GM18507 (cell line): ENCODE measurements at places on chromosomes 5 and 9.
A peak's percentile ranks its signal among the peaks of the same experiment; 100 is the strongest.

DNA sequence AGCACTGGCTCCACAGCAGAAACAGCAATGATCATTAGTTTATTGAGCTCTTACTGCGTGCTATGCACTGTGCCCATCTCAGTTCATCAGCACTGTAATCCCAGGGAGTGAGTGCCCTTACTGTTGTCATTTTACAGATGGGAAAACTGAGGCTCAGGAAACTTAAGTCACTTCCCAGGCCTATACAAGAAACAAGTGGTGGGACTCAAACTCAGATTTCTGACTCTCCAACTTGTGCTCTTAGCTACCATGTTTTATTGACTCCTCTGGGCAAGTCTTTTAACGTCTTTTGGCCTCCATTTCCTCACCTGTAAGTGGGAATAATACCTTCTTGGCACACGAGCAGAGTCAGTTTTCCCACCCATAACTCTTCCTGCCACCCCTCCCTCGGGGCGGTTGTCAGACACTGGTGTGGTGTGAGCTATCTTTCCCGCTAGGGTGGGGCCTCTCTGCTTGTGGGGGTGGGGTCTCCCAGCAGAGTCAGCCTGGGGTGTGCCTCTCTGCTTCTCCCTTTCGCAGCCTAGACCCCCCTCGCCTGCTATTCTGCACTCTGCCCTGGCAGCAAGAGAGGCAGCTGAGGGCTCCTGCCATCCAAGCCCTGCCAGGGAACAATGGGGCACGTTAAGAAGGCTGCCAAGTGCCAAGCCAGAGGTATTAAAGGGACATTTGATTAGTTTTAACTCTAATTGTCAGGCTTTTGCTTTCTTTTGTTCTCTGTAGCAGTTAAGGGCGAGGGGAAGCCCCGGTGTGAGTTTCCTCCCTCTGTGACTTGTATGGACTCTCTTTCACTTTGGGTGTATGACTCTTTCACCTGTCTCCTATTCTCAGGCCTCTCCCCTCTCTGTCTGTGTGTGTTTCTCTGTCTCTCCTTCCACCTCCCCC, 12.1 kb downstream of the GALNT10 start:
- DNase-seq = peak; percentile 32

DNA sequence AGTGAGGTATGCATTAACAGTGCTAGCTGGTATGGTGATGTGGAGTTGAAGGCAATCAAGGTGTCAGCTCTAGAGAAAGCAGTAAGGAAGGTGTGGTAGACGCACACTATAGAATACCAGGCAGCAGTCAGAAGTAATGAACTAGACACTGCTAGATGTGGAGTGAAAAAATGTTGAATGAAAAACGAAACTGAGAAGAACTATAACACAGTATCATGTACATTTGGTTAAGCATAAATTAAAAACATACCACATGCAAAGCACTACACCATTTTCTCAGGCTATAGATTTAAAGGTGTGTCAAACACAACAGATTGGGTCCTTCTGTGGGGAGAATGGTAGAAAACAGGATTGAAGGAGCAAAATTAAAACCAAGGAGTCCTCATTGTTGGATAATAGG, 15.4 kb downstream of the ZNF622 start:
- DNase-seq = no peak

DNA sequence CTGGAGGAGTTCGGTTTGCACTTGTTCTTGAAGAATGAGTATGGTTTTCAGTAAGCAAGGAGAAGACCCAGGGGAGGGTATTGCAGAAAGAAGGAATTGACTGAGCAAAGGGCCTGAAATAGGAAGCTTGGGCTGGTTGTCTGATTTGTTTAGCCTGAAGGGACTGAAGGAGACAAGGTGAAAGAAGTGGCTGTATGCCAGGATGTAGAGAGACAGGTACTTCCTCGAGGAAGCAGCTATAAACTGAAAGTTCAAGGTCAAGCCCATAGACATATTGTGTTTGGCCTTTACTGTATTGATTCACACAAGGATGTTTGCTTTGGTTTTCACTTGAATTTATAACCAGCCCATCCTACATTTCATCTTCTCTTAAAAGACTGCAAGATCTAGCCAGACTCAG, 183.1 kb downstream of the PALM2AKAP2 start:
- no peak for DNase-seq

GRCh38 chr5:83810511-83810910, 89.9 kb upstream of the HAPLN1 start:
- no peak for DNase-seq

DNA sequence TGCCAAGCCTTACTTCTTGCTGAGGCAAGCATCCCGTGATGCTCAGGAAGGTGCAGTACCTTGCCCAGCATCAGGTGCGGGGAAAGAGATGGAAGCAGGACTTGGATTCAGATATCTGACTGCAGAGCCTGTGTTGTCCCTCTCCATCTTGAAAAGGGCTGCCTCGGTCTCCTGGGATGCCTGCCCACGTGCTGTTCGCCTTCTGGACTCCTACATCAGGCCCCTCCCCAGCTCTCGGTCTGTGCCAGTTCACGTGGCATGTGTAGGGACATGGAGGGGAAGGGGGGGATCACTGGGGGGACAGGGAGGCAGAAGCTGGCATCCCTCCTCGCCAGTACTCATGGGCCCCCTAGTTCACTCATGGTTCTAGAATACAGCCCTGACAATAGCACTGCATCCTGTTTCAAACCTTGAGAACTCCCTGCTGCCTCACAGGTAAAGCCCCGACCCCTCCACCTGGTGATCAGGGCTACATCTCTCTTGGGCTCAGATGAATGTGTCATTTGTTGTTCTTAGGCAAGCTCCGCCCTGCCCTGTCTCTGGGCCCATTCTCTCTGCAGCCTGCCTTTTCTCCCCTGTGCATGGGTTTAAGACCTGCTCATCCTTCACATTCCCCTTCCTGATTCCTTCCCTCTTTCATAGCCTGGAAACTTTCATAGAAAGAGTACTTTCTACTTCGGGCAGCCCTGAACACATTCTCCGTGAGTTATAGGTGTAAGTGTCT, 38.9 kb upstream of the SLC25A51 start:
- no peak for DNase-seq

- DNase-seq = no peak
Observed at GRCh38 chr5:180119031-180119902, 47.7 kb upstream of the RNF130 start.

- no peak for DNase-seq
Observed at GRCh38 chr9:99300603-99301002, 78.5 kb downstream of the SEC61B start.

GRCh38 chr9:84002344-84002743, 21.7 kb downstream of the RMI1 start:
- no peak for DNase-seq

DNA sequence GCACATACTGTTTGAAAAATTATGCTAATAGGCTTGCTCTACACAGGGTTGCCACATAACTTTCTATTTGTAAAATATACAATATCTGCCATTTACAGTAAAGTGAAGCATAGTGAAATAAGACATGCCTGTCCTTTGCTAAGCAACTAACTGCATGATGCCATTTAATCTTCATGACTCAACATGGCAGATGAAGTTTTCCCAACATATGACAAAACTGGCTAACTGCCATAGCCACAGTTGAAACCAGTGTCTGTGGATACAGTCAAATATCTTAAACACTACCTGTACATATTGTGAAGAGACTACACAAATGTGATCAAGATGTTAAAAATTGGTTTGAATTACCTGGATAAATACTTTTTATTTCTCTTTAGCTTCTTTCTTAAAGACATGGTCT, 3.1 kb upstream of the DMAC1 start:
- DNase-seq = no peak

GRCh38 chr5:172342918-172343317, 59.4 kb upstream of the UBTD2 start:
- DNase-seq = no peak

GRCh38 chr9:135103931-135104639, 16.6 kb downstream of the OLFM1 start:
- DNase-seq = no peak

GRCh38 chr9:137455359-137455991, 3.7 kb downstream of the NSMF start:
- no peak for DNase-seq

DNA sequence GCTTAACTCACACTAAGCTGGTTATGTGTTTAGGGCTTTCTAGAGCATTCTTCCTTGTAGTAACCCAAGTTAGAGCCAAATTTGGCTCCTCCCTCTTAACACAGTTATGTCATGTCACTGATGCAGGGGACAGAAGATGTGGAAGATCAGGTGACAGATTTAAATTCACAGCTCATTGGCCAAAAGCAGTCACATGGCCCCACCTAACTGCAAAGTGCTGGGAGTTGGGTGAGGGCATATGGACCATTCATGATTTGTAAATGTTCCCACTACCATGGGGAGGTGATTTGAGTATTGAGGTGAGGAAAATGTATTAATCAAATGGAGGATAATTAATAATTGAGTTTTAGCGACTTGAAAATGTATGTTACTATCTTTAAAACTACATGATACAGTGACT, 829.4 kb downstream of the CDH12 start:
- DNase-seq = no peak

DNA sequence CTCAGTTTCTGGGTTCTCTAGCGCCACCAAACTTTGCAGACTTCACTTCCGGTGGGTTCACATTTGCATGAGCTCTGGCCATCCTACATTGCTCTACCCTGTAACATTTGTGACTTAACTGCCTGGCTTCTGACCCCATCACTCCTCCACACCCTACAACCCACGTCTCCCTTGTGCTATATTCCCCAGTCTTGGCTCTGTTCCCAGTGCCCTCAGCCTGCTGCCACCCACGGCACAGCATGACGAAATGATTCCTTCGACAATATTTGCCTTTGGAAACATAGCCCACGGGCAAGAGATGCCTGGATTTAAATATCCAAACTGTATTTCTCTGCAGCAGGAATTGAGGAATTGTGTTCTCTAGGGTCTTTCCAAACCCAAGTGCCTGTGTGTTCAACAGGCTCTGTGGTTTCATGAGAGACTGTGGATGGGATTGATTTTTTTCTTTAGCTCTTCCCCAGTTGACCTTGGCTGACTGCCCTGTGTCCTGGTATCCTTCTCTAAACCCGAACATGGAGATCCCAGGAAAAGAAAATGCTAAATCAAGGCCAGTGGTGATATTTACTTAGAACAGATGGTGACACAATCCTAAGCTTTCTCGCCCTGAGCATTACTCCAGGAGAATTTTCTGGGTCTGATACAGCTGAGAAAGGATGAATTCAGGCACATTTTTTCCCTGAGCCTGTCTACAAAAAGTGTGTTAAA, 44.4 kb upstream of the GRIA1 start:
- DNase-seq = no peak

GRCh38 chr9:70602321-70603019, 188.0 kb upstream of the KLF9 start:
- DNase-seq = peak; percentile 25

- no peak for DNase-seq
Observed at GRCh38 chr5:72007336-72008111, 99.8 kb upstream of the MAP1B start.

DNA sequence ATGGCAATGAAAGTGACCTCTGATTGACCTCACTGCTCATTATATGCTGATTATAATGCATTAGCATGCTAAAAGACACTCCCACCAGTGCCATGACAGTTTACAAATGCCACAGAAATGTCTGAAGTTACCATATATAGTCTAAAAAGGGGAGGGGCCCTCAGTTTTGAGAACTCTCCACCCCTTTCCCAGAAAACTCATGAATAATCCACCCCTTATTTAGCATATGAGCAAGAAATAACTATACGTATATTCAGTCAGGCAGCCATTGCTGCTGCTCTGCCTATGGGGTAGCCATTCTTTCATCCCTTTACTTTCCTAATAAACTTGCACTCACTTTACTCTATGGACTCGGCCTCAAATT, 163.1 kb downstream of the ESM1 start:
- no peak for DNase-seq

- no peak for DNase-seq
Observed at GRCh38 chr9:73780916-73781315, 629.3 kb downstream of the ANXA1 start.

DNA sequence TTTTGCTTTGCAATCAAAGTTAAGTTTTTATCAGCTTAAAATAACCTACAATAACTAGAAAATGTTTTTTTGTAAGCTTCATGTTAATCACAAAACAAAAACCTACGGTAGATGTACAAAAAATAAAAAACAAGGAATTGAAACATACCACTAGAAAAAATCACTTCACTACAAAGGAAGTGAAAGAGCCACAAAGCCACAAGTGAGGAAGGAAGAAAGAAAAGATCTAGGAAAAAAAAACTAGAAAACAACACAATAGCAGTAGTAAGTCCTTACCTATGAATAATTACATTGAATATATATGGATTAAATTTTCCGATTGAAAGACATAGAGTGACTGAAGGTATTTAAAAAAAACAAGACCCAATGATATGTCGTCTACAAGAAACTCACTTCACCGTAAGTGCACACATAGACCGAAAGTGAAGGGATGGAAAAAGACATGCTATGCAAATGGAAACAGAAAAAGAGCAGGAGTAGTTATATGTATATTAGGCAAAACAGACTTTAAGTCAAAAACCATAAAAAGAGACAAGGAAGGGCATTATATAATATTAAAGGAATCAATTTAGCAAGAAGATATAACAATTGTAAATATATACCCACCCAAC, 13.4 kb upstream of the ZDHHC21 start:
- DNase-seq = no peak

GRCh38 chr5:127410959-127411358, 106.5 kb upstream of the PRRC1 start:
- no peak for DNase-seq

- no peak for DNase-seq
Observed at GRCh38 chr5:83586874-83587776, 115.6 kb downstream of the VCAN start.

- DNase-seq = no peak
Observed at GRCh38 chr9:36948051-36948450, 86.0 kb downstream of the PAX5 start.

- no peak for DNase-seq
Observed at GRCh38 chr9:112127281-112127680, 47.8 kb downstream of the SUSD1 start.

DNA sequence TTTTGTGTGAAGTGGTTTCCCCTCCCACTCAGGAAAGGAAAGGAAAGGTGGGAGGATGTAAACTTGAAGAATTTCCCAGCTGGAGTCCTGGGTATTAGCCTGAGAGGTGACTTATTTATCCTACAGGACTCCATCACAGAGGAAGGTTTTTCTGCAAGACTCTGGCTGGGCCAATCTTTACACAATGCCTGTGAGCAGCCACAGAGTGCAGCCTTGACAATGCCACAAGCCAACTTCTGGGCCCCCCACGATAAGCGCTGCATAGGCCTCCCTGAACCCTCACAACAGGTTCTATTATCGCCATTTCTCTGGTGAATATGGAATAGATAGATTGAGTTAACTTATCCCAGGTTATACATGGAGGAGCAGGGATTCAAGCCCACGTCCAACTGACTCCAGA, 12.4 kb downstream of the TTC39B start:
- no peak for DNase-seq

DNA sequence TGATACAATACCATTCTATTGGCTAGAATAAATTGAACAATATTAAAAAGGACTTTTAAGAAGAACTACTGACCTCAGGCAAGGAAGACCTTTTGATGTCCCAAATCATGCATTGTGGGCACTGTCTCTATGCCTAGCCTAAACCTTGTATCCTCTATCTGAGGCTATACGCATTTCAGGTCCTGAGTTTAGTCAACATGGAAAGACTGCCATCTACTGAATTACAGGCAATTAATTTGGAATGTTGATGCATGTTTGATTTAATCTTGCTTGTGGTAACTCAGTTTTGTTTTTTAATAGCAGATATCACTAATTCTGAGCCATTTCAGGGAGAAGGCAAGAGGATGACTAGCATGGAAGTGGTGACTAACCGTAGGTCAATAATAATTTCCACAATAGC, 585.3 kb upstream of the CCNG1 start:
- no peak for DNase-seq
